ENCODE measurements at places on chromosomes 12 and 14.

- DNase-seq: no peak
- H3K4me3 ChIP-seq: no peak overlapping the region
- H3K27ac ChIP-seq: no peak overlapping the region
- H3K27me3 ChIP-seq: no peaks in the 10 kb centered on the region
- H3K36me3 ChIP-seq: no peaks in the 10 kb centered on the region
- H3K4me1 ChIP-seq: peaks cover 13% of the 10 kb centered on the region
Observed at GRCh38 chr14:74522740-74523139, 29.2 kb downstream of the ISCA2 start.

GRCh38 chr14:96001866-96002497 lies 37.2 kb upstream of the C14orf132 start:
- no peak overlapping the region for H3K4me3 ChIP-seq
- H3K36me3 ChIP-seq: no peaks in the 10 kb centered on the region
- DNase-seq: no peak

GRCh38 chr14:66076176-66076575 lies 410.0 kb upstream of the CCDC196 start:
- H3K4me1 ChIP-seq: no peaks in the 10 kb centered on the region
- H3K36me3 ChIP-seq: no peaks in the 10 kb centered on the region
- H3K27ac ChIP-seq: no peak overlapping the region
- peaks cover 17% of the 10 kb centered on the region for H3K27me3 ChIP-seq
- DNase-seq: no peak
- no peak overlapping the region for H3K4me3 ChIP-seq

DNA sequence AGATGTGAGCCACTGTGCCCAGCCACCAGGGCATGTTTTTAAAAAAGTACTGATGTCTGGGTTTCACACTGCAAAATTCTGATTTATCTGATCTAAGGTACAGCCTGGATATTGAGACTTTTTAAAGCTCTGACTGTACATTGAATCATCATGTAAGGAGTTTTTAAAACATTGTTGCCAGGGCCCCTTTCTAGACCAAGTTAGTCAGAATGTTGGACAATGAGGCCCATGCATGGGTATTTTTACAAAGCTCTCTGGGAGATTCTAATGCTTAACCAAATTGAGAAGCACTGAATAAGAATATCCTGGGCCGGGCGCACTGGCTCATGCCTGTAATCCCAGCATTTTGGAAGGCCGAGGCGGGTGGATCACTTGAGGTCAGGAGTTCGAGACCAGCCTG lies 16.7 kb downstream of the TMEM19 start:
- no peak overlapping the region for H3K4me3 ChIP-seq
- no peak overlapping the region for H3K27ac ChIP-seq
- H3K36me3 ChIP-seq: peaks cover 21% of the 10 kb centered on the region
- peaks cover 32% of the 10 kb centered on the region for H3K4me1 ChIP-seq

DNA sequence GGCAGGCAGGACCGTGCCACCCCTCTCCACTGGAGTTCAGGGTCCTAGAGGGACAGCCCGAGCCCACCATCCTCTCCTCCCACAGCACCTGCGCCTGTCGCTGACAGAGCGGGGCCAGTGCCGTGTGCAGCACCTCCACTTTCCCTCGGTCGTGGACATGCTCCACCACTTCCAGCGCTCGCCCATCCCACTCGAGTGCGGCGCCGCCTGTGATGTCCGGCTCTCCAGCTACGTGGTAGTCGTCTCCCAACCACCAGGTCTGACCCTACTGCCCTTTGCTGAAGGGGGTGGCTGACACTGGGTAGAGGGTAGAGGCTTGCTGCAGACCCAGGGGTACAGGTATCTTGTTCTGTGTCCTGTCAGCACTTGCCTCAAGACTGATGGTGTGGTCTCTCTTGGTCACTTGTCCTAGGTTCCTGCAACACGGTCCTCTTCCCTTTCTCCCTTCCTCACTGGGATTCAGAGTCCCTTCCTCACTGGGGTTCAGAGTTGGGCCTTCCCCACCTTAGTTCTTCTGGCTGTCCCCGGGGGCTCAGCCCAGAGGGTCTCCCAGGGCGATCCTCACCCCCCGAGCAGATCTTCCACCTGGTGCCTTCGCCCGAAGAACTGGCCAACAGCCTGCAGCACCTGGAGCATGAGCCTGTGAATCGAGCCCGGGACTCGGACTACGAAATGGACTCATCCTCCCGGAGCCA lies 42.0 kb downstream of the SH2B3 start:
- H3K27ac ChIP-seq: peak overlapping the region; percentile 78
- peaks cover 7% of the 10 kb centered on the region for H3K36me3 ChIP-seq
- no peak overlapping the region for H3K4me3 ChIP-seq
- no peak for DNase-seq
- H3K4me1 ChIP-seq: peaks cover 62% of the 10 kb centered on the region

GRCh38 chr14:100666403-100666802 lies 60.3 kb upstream of the DLK1 start:
- H3K36me3 ChIP-seq: no peaks in the 10 kb centered on the region
- H3K27ac ChIP-seq: no peak overlapping the region
- no peak for DNase-seq
- H3K4me1 ChIP-seq: peaks cover 4% of the 10 kb centered on the region
- H3K27me3 ChIP-seq: peaks cover 57% of the 10 kb centered on the region

- peaks cover 8% of the 10 kb centered on the region for H3K36me3 ChIP-seq
- no peak for DNase-seq
- peaks cover 17% of the 10 kb centered on the region for H3K4me1 ChIP-seq
- no peak overlapping the region for H3K27ac ChIP-seq
Observed at GRCh38 chr14:55864890-55865655, 253.1 kb upstream of the PELI2 start.

DNA sequence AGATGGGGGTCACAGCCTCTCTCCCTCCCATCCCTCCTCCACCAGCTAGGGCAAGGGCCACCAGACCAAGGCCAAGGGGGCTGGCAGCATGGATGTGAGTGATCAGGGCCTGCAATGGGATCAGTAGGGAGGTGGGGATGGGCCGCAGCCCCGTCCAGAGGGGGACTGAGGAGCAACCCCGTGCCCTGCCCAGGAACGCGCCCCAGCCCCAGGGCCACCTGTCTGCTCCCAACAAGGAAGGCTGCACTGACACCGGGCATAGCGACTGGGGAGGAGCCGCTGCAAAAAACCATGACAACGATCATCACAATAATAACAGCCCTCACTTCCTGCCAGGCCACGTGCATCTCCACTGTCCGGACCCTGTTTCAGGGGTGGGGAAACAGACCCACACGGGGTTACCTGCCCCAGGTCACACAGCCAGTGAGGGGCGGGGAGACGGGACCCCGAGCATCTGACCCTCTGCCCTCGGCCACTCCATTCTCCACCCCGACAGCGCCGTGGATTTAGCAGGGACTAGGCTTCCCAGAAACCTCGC lies 24.3 kb downstream of the NCOR2 start:
- no peaks in the 10 kb centered on the region for H3K27me3 ChIP-seq
- peak overlapping the region; percentile 95 for H3K27ac ChIP-seq
- H3K4me1 ChIP-seq: peaks cover 56% of the 10 kb centered on the region
- peak; percentile 57 for DNase-seq
- H3K36me3 ChIP-seq: no peaks in the 10 kb centered on the region

DNA sequence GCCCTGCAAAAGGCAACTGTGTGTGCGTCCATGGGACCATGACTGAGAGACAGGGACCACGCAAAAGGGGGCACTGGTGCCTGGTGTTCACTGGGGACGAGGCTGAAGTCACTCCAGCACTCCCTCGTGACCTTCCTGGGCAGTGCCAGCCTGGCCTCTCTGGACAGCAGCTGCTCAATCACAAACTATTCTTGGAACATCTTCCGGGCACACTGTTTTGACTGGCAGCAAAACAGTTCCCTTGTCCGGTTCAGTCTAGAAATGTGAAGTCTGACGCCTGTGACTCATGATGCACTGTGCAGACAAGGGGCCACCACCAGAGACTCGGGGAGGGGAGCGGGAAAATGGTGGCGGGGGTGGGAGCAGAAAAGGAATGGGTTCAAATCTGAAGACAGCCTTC lies 20.8 kb downstream of the SNRNP35 start:
- no peaks in the 10 kb centered on the region for H3K27me3 ChIP-seq
- peak overlapping the region; percentile 28 for H3K27ac ChIP-seq

- H3K4me3 ChIP-seq: peak overlapping the region; percentile 69
- peak overlapping the region; percentile 91 for H3K27ac ChIP-seq
- no peaks in the 10 kb centered on the region for H3K36me3 ChIP-seq
Observed at GRCh38 chr12:131923260-131923659, 5.8 kb upstream of the PUS1 start.

DNA sequence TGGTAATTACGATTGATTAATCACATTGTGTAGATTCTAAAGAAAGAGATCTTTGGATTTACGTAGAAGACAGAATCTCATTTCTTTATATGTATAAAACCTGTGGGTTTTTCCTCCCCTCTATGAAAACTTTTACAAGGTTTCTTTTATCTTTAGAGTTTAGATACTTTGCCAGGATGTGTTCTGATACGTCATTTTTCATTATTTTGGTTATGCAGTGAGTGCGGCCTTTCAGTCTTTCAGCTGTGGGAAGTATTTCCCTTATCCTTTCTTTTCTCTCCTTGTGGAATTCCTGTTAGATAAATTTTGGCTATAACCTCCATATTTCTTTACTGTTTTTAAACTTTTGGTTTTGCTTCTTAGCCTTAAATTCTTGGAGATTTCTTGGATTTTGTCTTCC lies 92.7 kb downstream of the TTLL5 start:
- H3K4me1 ChIP-seq: peaks cover 15% of the 10 kb centered on the region
- H3K27ac ChIP-seq: no peak overlapping the region
- no peaks in the 10 kb centered on the region for H3K27me3 ChIP-seq
- no peak for DNase-seq
- H3K36me3 ChIP-seq: peaks cover 17% of the 10 kb centered on the region
- no peak overlapping the region for H3K4me3 ChIP-seq

DNA sequence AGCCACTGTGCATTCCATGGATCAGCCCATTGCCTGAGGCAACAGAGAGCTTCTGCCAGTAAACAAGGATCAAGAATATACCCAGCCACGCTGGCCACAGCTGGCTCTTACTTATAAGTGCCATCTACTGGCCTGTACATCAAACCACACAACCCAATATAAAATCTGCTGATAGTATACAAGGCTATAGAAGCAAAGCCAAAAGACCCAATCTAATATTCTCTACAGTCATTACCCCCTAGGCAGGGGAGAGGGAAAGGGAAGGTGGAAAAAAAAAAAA lies 4.4 kb upstream of the FAM186B start:
- no peak overlapping the region for H3K27ac ChIP-seq
- H3K4me3 ChIP-seq: no peak overlapping the region
- no peaks in the 10 kb centered on the region for H3K4me1 ChIP-seq
- peaks cover 6% of the 10 kb centered on the region for H3K36me3 ChIP-seq

DNA sequence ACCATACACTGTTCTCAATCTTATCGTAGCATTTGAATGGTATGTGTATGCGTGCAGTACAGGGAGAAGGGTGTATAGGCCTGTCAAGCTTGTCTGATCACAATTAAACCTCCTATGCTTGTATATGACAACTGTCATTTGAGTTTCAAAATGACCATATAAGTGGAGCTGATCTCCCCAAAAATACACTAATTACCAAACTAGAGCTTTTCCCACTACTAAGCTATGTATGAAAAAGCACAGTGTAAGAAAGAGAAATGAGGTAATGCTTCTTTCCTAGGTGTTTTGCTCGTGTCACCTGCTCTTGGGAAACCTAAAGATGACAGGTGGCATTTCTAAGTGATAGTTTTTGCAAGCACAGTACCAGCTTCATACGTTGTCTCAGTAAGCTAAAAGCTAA lies 1.1 kb upstream of the STK38L start:
- peak overlapping the region; percentile 99 for H3K4me3 ChIP-seq
- DNase-seq: no peak
- peaks cover 46% of the 10 kb centered on the region for H3K4me1 ChIP-seq
- H3K36me3 ChIP-seq: no peaks in the 10 kb centered on the region

GRCh38 chr12:74499192-74499591 lies 38.4 kb upstream of the ATXN7L3B start:
- DNase-seq: no peak
- H3K27me3 ChIP-seq: no peaks in the 10 kb centered on the region
- H3K4me1 ChIP-seq: no peaks in the 10 kb centered on the region

- no peaks in the 10 kb centered on the region for H3K36me3 ChIP-seq
- DNase-seq: no peak
- H3K4me3 ChIP-seq: peak overlapping the region; percentile 93
- peaks cover 18% of the 10 kb centered on the region for H3K4me1 ChIP-seq
- H3K27me3 ChIP-seq: no peaks in the 10 kb centered on the region
- H3K27ac ChIP-seq: peak overlapping the region; percentile 85
Observed at GRCh38 chr14:49692193-49692757, 645 bp upstream of the KLHDC1 start.

GRCh38 chr14:100547633-100548294 lies 39.5 kb downstream of the BEGAIN start:
- H3K36me3 ChIP-seq: peaks cover 2% of the 10 kb centered on the region
- H3K4me3 ChIP-seq: peak overlapping the region; percentile 89
- no peaks in the 10 kb centered on the region for H3K27me3 ChIP-seq
- H3K4me1 ChIP-seq: peaks cover 30% of the 10 kb centered on the region
- peak overlapping the region; percentile 74 for H3K27ac ChIP-seq

- no peaks in the 10 kb centered on the region for H3K36me3 ChIP-seq
- no peaks in the 10 kb centered on the region for H3K4me1 ChIP-seq
- peaks cover 28% of the 10 kb centered on the region for H3K27me3 ChIP-seq
- H3K4me3 ChIP-seq: no peak overlapping the region
Observed at GRCh38 chr12:76276499-76277151, 71.6 kb downstream of the BBS10 start.

DNA sequence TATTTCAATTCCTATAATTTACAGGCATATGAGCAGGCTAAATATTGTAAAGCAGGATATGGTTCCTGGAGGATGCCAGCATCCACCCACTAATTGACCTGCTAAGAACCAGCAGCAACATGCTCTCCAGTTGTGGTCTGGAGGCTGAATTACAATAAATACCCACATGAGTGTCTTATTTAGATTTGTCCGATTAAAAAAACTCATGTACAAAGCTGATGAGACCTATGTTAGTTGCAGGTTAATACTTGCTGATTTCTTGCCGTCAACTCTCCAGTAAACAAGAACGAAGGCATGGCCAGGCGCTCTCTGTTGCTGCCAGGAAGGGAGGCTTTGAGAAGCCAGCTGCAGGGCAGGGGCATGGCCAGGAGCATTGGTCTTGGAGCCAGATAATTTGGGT lies 169.3 kb upstream of the PRICKLE1 start:
- no peak for DNase-seq
- no peaks in the 10 kb centered on the region for H3K4me1 ChIP-seq
- H3K27me3 ChIP-seq: peaks cover 8% of the 10 kb centered on the region
- H3K4me3 ChIP-seq: no peak overlapping the region

DNA sequence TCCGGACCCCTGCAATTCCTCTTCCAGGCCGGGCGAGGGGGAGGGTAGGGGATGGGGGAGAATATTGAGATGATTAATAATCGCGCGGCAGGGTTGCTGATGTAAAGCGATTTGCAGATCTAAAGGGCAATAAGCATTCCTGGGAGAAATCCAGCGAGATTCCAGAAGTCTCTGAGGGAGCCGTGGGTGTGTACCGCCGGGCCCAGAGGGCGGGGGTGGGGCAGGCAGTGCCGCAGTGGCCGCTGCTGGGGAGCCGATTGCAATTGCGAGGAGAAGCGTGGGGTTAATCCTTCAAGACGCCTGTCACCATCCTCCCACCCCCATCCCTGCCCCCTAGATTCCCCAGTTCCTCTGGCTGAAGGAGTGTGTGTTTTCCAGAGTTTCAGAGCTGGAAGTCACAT lies 16.4 kb downstream of the FOS start:
- peak; percentile 11 for DNase-seq
- H3K27me3 ChIP-seq: peaks cover 4% of the 10 kb centered on the region
- peak overlapping the region; percentile 96 for H3K4me3 ChIP-seq
- peaks cover 12% of the 10 kb centered on the region for H3K4me1 ChIP-seq

GRCh38 chr12:164207-164606 lies 49.8 kb downstream of the SLC6A12 start:
- no peak overlapping the region for H3K27ac ChIP-seq
- peaks cover 34% of the 10 kb centered on the region for H3K27me3 ChIP-seq
- H3K4me1 ChIP-seq: no peaks in the 10 kb centered on the region
- DNase-seq: no peak
- no peaks in the 10 kb centered on the region for H3K36me3 ChIP-seq

- H3K4me1 ChIP-seq: peaks cover 23% of the 10 kb centered on the region
- no peaks in the 10 kb centered on the region for H3K36me3 ChIP-seq
- H3K4me3 ChIP-seq: no peak overlapping the region
Observed at GRCh38 chr14:101972126-101972866, 7.9 kb downstream of the DYNC1H1 start.
